Skin of body (tissue), 3 donors: ENCODE measurements at places on chromosomes 5 and 9. TPM values are rescaled to one million over a fixed set of nuclear protein-coding genes. Genes with fewer than 3 reads are reported as not detected.

- DNase-seq = peak; percentile 59
Observed at GRCh38 chr9:107665057-107665456, 175.5 kb upstream of the KLF4 start.

DNA sequence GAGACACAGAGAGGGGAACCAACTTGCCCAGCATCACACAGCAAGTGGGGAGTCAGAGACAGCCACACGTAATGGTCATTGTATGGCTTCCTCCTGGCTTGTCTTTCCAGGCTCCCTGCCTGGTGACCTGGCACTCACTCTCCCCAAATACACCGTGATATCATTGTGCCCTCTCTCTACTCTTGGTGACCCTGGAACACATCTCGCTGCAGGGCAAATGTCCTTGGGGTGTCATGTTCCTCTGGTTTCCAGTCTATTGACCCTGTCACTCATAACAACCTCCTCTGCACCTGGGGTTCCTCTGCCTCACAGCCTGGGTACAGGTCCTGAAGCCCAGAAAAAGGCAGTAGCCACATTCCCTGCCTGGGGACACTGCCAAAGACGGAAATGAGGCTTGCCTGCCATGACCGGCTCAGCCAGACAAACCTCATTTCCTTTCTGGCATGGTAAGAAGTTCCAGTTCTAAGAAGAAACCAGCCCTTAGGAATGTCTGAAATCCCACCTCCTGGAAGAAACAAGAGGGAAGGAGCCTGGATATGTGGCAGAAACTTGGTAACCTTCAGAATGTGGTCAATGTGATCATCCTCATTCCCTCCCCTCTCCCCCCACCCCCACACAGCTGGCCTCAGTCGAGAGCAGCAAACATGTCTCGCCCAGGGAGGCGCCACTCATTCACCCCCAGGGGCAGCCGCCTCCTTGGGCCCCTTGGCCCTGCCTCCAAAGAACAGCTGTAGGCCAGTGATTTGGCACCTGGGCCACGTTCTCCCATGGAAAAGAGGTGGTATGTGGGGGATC lies 30.6 kb upstream of the SMU1 start:
- DNase-seq = peak; percentile 35

GRCh38 chr9:84153885-84154284 lies 173.3 kb downstream of the RMI1 start:
- DNase-seq = no peak

- DNase-seq = no peak
Observed at GRCh38 chr9:2681981-2682380, 35.3 kb upstream of the KCNV2 start.

GRCh38 chr5:153347611-153348010 lies 142.9 kb upstream of the GRIA1 start:
- no peak for DNase-seq

- DNase-seq = no peak
Observed at GRCh38 chr5:168670881-168671575, 91.9 kb upstream of the PANK3 start.

GRCh38 chr5:122897283-122897602 lies 51.8 kb downstream of the SNX24 start:
- DNase-seq = no peak

DNA sequence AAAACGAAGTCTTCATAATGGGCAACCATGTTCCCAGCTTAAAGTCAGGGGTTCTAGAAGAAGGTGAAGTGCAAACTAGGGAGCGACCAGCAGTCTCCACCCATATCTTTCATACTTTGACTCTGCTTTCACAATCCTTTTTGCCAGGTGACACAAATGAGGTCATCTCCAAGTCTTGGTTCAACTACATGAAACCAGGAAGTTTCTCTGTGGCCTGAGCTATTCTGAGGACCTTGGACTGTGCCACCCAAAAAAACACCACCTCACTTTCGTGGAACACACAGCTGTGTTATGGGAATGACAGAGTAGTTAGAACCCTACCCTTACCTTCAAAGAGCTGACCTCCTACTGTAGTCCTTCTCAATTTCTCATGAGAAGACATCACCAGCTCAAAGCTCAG lies 309.2 kb downstream of the AGTPBP1 start:
- no peak for DNase-seq

- no peak for DNase-seq
Observed at GRCh38 chr5:38393636-38394035, 135.3 kb downstream of the EGFLAM start.

- DNase-seq = peak; percentile 88
Observed at GRCh38 chr5:1552521-1553255, 28.9 kb upstream of the LPCAT1 start.

- peak; percentile 5 for DNase-seq
Observed at GRCh38 chr9:119526698-119527097, 157.5 kb upstream of the BRINP1 start.

- no peak for DNase-seq
Observed at GRCh38 chr5:141322261-141322660, 1.7 kb upstream of the TAF7 start.

GRCh38 chr9:136857166-136857565 lies 5.0 kb downstream of the MAMDC4 start:
- no peak for DNase-seq

GRCh38 chr9:78541868-78542443 lies 245.0 kb downstream of the PSAT1 start:
- no peak for DNase-seq

S100Z gene
- total RNA-seq = 0.30 TPM

BASP1 gene
- 36.1 TPM for total RNA-seq

GABRA1 gene
- not detected for total RNA-seq

SAXO1 gene
- 0.10 TPM for total RNA-seq

TMEM215 gene
- 0.39 TPM for total RNA-seq

DND1 gene
- total RNA-seq = 0.30 TPM

SEMA6A gene
- total RNA-seq = 46.9 TPM

SPINK7 gene
- total RNA-seq = 0.59 TPM

NSD1 gene
- 56.9 TPM for total RNA-seq

ANKRD33B gene
- 7.4 TPM for total RNA-seq

CTXN3 gene
- not detected for total RNA-seq

IRX2 gene
- 22.5 TPM for total RNA-seq

HEMGN gene
- total RNA-seq = 30.6 TPM

PCDHGA5 gene
- 3.6 TPM for total RNA-seq

GRIA1 gene
- 2.5 TPM for total RNA-seq
